ENCODE measurements at places on chromosomes 6 and 20.
A peak's percentile ranks its signal among the peaks of the same experiment; 100 is the strongest.

DNA sequence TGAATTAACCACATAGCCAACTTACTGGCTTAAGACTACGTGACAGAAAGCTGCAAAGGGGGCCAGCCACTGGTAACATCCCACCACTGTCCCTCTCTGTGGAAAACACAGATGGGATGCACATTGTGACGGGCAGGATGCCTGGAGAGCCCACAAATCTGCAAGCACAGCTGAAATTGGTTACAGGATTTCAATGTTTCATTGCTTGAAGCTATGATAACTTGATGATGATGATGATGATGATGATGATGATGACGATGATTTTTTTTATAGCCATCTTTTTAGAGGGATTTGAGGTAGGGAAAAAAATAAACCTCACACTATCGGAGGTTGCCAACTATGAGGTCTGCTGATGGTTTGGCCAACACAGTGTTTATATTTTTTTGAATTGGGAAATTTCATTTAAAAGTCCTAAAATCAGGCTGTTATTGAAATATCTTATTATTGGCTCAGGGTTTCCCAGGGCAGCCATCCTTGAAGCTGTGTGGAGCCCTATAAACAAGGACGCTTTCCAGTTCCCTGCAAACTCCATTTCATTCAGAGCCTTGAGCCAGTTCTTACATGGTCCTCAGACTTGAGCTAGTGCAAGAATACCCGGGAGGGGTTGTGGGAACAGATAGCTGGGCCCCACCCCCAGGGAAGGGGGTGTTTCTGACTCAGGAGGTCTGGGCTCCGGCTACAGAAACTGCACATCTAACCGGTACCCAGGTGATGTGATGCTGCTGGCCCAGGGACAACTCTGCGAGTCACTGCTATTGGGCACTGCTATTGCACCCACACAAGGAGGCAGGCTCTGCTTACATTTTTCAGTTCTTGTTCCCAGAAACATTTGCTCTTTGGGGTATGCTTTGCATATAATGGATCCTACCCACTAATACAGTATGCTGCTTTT, 27.1 kb downstream of the BCAS1 start:
- DNase-seq, result no peak

DNA sequence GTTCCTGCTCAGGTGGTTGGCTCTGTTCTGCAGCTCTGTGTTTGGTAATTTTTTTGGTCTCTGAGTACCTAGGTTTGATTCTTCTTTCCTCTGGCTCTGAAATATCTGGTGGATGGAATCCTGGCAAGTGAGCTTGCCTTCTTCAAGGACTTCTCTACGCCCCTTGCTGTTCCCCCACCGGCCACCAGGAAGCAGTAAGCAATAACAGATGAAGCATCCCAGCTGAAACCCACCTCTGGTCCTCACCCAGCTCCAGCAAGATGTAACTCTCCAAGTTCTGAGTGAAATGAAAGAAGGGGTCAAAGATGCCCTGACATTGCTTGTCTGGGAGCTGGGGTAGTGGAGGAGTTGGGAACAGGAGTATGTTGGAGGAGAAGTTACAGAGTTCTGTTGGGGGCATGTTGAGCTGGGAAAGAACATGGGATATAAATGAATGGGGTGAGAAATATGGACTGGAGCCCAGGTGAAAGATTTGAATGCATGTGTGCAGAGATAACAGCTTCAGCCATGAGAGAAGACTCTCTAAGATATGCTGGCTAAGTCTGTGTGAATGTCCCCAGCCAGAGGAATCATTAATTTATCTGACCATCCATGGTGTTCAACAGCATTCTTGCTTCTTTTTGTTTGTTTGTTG, 51.3 kb upstream of the GLP1R start:
- peak; percentile 40 for DNase-seq

DNA sequence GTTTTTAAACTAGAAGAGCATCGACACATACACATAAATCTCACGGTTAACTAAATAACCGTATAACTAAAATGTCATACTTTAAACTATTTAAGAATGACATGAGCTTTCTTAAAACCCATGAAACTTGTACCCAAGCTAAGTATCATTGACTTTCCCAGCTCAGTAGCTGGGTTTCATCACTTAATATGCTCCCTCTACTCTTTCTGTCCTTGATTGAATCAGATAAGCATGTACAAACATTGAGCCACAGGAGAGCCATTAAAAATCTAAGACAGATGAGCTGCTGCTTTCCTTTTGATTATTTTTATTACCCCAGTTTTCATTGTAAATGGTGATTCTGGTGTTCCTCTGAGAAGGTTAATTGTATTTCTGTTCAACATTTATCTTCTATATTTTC, 115.8 kb downstream of the FOXO3 start:
- DNase-seq, result no peak

GRCh38 chr6:67190733-67191132, 1444.3 kb upstream of the ADGRB3 start:
- DNase-seq, result no peak

DNA sequence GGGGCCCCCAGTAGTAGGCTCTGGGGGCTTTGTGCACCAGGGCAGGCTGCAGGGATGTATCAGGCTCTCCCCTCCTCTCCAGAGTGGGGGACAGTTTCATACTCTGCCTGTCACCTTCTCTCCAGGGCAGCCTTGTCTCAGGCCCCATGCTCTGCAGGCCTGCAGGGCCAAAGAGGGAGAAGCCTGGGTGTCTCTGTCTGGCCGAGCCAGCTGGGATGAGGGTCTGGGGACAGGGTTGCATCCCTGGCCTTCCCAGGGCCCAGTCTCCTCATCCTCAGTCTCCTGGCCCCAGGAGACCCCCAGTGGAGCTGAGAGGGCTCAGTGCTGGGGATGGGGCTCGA, 14.8 kb upstream of the IP6K3 start:
- no peak for DNase-seq

DNA sequence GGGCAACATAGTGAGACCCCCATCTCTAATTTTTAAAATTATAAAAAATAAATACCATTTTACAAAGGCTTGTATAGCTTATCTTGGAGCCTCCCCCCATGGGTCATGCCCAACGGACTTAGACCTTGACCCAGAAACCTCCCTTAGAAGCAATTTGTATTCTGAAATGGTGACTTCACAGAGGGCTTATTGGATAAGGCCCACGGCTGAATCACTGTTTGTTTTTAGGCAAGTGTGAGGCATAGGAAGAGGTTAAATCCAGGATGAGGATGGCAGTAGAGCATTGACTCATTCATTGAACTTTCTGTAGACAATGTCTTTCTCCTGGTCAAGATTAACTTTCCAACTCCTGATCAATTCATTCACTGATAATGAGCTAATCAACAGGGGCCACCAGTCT, 6.2 kb upstream of the SNAI1 start:
- DNase-seq, result no peak

- no peak for DNase-seq
Measured at GRCh38 chr20:5471368-5471767, 154.6 kb upstream of the PROKR2 start.

DNA sequence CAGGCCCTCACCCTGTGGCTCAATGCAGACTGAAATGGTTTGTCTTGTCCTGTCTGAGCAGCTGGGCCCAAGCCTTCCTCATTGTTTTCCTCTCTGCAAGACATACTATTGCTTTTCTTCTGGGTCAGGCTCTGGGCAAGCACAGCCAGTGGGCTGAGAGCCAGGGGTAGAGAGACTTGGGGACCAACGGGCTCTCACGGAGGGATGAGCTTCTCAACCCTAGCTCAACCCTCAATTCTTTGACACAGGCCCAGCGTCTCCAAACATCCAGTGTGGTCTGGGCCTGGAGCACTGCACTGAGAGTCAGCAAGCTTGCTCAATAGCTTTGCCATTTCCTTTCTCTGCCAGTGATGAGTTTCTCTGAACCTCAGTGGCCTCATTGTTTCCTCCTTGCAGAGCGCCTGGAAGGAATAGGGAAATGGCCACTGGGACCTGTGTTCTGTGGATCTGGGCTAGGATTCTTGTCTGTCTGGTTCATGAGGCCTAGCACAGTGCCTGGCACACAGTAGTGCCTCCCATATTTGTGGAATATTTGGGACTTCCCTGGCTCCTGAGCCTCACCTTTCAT, 9.3 kb downstream of the ANGPT4 start:
- no peak for DNase-seq

DNA sequence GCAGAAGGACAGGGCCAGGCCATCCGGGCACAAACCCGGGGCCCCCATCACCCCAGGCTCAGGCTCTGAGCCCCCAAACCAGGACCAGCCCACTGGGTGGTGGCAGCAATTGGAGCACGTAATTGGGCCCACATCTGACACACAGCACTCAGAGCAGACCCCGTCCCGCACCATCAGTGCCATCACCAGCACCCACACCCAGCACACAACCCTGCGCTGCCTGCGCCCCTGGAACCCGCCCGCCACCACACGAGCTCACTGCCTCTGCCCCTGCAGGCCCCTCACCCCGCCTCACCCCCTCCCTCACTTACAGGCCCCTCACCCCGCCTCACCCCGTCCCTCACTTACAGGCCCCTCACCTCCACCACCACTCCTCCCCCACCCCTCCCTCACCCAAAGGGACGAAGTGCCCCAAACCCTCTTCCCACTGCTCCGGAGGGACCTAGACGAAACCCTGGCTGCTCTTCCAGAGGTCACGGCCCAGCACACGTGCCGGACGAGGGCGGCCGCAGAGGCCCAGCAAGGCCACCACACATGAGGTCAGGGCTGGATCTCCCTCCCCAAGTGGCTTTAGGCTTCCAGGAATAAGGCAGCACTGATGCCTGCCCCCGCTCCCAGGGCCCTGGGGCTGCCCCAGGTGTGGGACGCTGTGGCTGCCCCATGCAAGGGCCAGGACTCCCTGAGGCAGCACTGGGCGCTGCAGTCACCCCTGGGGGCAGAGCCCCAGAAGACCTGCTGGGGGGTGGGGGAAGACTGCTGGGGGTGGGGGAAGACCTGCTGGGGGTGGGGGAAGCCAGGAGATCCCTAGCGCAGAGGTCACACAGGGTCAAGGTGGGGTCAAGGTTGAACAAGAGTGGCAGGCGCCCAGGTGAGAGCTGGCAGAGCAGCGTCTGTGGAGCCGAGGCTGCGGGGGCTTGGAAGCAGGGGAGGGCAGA, 22.4 kb downstream of the KCNQ2 start:
- no peak for DNase-seq

- DNase-seq, result no peak
Measured at GRCh38 chr20:58135441-58136148, 92.9 kb downstream of the ANKRD60 start.
